Ascending aorta (tissue), 2 donors: ENCODE measurements at places on chromosomes 2 and 18.

DNA sequence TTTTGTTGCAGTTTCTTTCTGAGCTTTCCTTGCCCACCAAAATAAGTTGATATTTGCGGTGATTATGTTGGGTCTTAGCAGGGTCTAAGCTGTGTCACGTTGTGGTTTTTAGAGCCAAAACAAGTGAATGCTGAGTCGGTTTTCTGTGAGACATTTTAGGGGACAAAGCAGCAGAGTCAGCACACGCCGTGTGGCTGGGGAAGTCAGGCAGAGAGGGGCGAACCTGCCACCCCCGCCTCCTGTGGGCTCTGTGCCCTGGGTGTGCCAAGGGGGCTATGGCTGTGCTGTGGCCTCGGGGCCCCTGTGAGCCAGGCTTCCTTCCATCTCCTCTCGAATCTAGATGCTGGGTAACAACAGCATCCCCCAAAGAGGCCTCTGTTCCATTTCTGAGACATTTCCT lies 30.8 kb upstream of the TMEM87B start:
- DNase-seq, result no peak

- DNase-seq, result no peak
These were observed 159.5 kb upstream of the GYPC start for GRCh38 chr2:126496493-126496892.

- no peak for DNase-seq
These were observed 116.1 kb downstream of the RNF144A start for GRCh38 chr2:7033136-7033960.

DNA sequence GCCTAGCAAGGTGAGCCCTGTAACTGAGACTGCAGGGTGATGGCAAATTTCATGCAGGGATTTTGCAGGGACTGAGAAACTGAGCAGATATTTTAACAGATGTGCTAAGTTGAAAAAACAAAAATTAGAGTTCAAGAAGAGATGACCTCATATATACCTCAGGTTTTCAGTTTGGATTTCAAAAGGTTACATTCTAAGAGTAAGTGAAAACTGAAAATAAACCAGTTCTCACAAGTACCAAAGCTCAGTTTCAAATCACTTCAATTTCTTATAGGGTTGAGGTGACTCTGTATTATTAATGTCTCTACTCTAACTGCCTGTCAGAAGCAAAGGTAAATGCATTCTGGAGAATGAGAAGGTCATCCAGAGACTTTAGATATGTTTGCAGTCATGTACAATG lies 237.4 kb upstream of the VRK2 start:
- DNase-seq, result no peak

DNA sequence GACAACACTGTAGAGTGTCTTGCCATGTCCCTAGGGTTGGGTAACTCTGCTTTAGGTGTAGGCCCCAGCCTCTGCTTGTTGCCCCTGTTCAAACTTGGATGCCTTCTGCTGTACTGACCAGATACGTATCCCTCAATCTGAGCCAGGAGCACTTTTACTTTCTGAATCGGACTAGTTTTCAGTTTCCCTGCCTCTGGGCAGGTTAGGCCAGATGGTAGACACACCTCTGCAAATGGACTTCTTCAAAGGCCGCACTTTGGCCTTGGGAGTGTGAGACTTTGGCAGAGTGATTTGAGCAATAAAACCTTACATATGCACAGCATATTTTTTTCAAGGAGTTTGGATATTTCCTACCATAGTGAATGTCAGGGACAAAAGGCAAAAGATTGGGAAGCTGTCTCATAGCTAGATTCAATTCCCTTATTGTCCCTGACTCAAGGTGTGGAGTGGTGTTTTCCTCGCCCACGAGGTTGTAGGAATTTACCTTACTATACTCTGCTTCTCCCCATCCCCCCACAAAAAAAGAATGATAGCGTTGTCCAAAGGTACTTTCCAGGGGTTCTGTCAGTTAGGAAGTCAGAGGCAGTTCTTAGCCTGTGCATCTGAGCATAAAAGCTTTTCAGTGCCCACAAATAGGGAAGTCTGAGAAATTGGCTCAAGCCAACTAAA lies 15.3 kb upstream of the PARD3B start:
- no peak for DNase-seq

- no peak for DNase-seq
These were observed 534 bp upstream of the SOCS6 start for GRCh38 chr18:70288171-70288850.

DNA sequence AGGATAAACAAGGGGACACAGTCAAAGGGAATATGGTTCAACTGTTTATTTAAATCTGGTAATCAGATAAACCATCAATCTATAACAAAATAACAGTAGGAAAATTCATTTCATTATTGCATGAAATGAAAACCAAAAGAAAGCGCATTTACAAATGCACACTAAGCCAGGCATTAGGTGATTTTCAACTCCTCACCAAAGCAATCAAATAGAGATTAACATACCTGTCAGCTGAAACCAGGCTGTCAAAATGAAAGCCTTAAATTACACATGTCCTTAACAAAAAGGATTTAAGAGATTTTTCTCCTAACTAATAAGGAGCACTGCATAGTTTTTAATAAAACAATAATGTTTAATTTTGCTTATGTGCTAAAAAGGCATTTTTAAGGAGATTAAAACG lies 23.0 kb downstream of the STK39 start:
- no peak for DNase-seq

DNA sequence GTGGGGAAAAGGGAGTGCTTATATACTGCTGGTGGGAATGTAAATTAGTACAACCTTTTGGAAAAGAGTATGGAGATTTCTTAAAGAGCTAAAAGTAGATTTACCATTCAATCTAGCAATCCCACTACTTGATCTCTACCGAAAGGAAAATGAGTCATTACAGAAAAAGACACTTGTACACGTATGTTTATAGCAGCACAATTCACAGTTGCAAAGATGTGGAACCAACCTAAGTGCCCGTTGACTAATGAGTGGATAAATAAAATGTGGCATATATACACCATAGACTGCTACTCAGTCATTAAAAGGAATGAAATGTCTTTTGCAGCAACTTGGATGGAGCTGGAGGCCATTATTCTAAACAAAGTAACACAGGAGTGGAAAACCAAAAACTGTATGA lies 29.5 kb downstream of the FLACC1 start:
- no peak for DNase-seq

DNA sequence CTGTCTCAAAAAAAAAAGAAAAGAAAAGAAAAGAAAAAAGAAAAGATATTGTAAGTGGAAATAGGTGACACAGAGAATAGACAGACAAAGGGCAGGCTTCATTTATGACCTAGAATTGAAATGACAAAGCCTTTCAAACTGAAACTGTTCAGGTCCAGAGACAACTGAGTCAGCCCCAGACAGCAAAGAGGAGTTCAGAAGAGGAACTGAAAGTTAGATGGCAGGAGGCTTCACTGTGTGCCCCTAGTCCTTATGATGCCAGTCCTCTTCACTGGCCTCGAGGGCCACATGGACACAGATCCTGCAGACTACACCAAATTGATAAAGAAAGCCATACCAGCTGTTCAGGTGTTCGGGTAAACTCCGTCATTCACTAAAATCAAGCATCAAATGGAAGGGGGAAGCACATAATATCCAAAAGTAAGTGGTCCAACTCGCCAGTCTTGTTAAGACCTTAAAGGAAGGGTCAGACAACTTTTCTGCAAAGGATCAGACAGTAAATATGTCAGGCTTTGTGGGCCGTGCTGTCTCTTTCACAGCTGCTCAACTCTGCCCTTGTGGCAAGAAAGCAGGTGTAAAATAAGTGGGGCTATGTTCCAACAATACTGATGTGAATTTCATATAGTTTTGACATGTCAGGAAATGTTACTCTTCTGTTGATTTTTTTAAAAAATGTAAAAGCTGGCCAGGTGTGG lies 231.9 kb upstream of the MGAT5 start:
- no peak for DNase-seq

GRCh38 chr2:207257251-207258250 lies 91.8 kb upstream of the KLF7 start:
- no peak for DNase-seq

DNA sequence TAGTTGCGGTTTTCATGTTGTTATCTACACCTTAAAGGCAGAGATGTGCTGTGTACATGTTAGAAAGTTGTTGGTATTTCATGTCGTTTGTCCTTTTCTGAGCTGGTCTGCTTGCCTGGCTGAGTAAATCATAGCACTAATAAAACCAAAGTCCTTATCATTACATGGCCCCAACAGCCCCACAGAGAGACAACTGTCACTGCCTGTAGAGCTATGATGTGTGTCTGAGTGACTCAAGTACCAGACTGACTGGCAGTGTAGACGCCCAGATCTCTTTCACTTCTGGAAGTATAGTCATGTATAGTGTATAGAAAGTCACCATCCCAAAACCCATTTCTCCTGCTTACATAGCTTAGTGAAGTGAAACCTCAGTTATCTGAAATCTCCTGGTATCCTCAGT lies 4.3 kb downstream of the SOCS6 start:
- no peak for DNase-seq

DNA sequence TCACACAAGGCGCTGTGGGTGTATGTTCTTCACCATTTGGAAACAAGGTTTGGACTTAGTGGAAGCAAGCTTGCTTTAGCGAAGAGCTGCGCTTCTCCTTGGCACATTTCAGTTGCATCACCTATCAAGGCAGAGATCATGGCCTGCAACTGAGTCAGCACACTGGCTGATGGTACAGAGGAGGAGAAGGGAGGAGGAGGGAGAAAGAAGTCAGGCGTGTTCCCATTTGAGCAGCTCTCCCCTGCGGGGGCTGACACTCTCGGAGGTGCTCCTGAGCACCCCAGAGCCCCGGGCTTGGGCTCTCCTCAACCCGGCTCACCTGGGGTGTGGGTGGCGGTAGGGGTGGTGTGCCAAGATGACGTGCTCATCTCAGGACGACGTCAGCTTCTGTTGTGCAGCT lies 6.0 kb upstream of the SERPINB5 start:
- no peak for DNase-seq

GRCh38 chr18:49609256-49610021 lies 47.6 kb downstream of the LIPG start:
- no peak for DNase-seq

DNA sequence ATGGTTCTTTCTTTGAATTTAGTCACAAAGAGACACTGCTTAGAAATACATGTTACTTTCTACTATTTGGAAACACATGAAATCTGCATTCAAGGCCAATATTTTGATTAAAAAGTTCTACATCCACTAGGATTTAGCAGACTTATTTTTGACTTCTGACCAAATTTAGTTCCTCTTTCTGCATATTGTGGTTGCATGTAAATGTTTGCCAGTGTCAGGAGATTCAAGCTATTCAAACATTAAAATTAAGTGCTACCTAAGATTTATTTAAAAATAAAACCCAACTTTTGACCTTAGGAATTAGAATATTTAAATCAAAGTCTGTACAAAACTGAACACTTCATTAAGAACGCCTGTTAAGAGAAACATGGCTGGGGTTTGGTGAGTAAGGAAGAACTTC lies 891.1 kb downstream of the CPS1 start:
- no peak for DNase-seq

- DNase-seq, result no peak
These were observed 332.4 kb downstream of the GULP1 start for GRCh38 chr2:188623995-188624643.

- DNase-seq, result no peak
These were observed 74.5 kb downstream of the POLR1A start for GRCh38 chr2:86031151-86031550.

DNA sequence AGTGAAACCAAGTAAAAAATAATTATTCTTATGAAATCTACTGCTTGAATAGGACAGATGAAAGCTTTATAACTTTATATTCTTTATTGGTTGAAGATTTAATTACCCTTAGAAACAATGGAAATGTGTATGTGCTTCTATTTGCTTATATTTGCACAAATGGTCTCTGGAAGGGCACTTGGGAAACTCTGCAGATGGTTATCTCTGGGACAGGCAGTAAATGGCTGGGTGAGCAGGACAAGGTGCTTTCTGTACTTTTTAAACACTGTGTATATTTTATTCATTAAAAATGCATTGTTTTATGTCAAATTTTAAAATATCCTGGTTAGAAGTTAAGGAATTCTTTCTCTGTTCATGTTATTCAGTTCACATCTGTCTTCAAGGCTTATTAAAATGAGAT lies 131.1 kb downstream of the LRRTM4 start:
- DNase-seq, result no peak

- no peak for DNase-seq
These were observed 138.0 kb downstream of the AKAIN1 start for GRCh38 chr18:5058768-5059695.

- no peak for DNase-seq
These were observed 26.0 kb upstream of the GLI2 start for GRCh38 chr2:120709608-120710041.

DNA sequence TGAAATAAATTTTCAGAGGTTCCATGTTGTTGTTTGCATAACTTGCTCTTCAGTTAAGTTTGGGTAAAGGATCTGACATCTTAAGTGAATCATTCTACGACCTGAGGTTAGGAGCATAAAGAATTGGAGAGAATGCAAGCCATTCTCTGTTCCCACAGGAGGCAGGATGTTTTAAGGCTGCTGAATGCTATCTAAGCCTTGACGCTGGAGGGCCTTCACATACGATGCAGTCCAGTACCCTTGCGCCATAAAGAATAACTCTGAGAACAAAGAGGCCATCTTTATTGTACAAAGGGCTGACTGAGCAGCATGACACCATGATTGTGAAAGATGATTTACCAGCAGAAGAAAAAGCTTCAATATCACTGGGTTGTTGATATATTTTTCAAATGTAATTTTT lies 198.4 kb downstream of the NYAP2 start:
- no peak for DNase-seq

GRCh38 chr2:213500881-213501280 lies 216.6 kb downstream of the SPAG16 start:
- no peak for DNase-seq

- DNase-seq, result no peak
These were observed 6.3 kb upstream of the ADGRF3 start for GRCh38 chr2:26352892-26353291.

DNA sequence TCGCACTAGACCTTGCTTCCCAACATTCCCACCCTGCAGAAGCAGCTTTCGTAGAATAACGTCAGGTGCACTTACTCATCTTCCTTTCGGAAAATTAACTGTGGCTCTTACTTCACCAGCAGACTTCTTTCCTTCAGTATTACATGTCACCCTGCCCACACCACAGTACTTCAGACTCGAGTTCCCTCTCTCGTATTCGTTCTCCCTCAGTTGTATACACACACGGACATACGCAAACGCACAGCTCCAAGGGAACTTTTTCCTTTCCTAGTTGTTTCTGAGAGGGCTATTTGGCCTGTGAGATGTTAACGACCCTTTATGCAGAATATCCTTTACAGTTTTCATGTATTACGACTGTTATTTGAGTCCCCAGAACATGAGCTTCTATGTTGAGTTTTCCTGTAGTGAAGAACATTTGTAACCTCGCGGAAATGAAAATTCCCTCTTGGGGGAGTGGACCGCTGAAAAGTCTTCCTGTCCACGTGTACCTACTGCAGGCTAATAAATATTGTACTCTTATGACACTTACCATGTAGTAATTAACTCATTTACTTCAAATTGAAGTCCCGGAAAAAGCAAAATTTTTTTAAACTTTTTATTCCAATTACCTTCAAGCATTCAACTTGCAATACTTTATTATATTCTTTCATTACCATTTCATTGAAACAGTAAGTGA lies 908 bp downstream of the ERLEC1 start:
- DNase-seq, result no peak

- DNase-seq, result no peak
These were observed 63.8 kb downstream of the SETBP1 start for GRCh38 chr18:44744161-44745121.
